ENCODE measurements at places on chromosomes 5 and 9.

DNA sequence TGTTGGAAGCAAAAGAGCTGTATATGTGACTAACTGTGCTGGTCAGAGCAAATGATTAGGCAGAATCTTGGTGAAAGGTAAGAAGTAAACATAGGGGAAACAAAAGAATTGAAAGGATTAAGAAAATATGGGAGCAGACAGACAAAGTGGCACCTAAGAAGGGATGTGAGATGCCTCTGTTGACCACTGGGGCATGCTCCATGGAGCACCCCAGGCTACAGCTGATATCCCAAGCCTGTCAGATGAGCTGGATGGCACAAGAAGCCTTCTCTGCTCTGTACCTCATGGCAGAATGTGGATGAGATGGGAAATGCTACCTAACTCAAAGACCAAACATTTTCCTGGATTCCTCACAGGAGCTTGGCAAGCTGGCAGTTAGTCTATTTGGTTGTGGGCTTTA, 89.3 kb upstream of the SLIT3 start:
- DNase-seq: no peak

GRCh38 chr9:134324359-134325095, 1.7 kb upstream of the RXRA start:
- no peak for DNase-seq

DNA sequence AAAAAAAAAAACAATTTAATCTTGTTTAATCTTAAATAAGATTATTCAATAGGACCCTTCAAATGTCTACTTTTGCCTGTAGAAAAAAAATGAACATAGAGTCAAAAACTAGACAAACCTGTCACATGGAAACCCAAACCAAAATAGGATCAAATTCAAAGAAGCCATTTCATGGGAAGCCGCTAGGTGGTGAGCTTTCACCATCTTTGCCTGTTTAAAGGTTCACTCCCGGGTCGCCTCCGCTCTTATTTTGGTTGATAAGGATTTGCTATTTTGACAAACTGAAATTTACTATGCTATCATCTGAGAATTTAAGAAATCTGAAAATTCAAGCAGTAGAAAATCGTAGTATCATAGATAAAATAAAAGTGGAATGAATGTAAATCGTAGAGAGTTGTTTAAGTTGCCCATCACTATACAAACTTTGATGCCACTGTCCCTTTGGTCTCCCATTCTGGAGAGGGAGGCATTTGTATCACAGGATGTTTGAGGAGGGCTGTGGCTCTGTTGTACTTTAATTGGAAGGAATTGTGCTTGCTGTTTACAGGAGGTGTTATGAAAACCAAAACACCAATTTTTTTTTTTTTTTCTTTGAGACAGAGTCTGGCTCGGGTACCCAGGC, 43.5 kb upstream of the DNAH5 start:
- DNase-seq: peak; percentile 36

DNA sequence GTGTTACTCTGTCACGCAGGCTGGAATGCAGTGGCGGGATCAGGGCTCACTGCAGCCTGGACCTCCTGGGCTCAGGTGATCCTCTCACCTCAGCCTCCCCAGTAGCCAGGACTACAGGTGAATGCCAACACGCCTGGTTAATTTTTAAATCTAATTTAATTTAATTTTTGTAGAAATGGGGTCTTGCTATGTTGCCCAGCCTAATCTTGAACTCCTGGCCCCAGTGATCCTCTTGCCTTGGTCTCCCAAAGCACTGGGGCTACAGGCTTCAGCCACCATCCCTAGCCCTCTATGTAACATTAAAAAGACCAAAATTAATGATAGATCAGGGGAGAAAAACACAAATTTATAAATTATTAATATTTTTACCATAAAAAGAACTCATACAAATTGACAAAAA, 11.3 kb upstream of the UBAP2 start:
- no peak for DNase-seq

- DNase-seq: peak; percentile 48
These were observed 1.6 kb downstream of the MED27 start for GRCh38 chr9:132077881-132078698.

DNA sequence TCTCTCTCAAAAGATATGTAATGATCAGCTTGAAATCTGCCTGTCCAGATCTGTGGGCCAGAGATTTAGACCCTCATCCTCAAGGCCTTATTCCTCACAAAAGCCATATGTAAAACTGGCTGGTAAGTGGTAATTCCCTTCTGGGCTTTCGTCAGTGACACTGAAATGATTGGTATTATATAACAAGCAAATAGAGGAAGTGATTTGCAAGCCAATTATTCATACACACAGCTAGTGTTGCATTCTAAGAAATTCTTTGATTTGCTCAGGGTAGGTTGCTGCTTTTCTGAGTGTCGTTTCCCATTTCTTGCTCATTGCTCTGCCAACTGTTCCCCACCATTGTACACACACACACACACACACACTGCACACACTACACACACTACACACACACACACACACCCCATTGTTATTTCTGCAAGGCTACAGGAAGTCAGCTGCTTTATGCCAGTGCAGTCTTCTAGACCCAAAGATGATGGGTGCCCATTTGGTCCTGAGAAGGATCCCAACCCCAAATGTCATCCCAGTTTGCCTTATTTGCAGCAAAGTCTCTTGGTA, 76.8 kb downstream of the PRLR start:
- DNase-seq: no peak

DNA sequence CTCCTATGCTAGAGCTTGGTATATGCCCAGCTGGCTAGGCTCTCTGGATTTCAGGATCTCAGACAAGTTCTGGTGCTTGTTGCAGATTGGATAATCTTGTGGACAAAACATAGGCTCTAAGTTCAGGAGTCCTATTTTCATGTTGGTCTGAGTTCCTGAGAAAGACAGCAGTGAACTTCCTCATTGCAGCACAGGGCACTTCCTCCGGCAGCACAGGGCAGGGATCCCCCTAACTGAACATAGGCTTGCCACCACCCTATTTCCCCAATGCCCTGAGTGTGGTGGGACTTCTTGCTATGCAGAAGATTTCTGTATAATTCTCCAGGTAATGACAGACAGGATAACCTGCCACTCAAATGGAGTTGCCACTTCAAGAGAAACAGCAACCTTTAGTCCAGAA, 220.1 kb downstream of the PIK3R1 start:
- DNase-seq: no peak

GRCh38 chr5:9544502-9545135, 1.3 kb downstream of the SEMA5A start:
- DNase-seq: peak; percentile 48

DNA sequence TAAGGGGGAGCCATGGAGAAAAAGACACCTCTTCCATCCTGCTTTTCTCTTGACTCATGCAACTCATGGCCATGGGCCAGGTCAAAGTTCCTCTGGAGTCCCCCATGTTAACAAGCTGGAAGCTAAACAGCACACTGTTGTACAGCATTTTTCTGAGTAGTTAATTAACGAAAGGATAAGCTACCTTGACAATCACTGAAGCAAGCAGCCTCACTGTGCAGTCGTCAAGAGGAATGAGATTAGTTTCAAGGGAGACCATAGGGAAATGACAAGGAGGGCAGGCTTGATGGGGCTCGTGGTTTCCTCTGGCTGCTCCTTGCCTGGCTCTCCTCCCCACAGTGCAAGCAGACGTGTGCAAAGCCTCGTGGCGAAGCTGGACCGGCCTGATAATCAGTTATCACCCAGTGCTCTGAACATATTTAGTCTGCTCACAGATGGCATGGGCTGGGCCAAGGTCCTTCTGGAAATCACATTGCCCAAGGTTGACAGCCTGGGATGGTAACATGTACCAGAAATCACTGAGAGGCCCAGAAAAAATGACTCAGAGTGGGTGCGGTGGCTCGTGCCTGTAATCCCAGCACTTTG, 209.5 kb downstream of the SLIT3 start:
- no peak for DNase-seq

DNA sequence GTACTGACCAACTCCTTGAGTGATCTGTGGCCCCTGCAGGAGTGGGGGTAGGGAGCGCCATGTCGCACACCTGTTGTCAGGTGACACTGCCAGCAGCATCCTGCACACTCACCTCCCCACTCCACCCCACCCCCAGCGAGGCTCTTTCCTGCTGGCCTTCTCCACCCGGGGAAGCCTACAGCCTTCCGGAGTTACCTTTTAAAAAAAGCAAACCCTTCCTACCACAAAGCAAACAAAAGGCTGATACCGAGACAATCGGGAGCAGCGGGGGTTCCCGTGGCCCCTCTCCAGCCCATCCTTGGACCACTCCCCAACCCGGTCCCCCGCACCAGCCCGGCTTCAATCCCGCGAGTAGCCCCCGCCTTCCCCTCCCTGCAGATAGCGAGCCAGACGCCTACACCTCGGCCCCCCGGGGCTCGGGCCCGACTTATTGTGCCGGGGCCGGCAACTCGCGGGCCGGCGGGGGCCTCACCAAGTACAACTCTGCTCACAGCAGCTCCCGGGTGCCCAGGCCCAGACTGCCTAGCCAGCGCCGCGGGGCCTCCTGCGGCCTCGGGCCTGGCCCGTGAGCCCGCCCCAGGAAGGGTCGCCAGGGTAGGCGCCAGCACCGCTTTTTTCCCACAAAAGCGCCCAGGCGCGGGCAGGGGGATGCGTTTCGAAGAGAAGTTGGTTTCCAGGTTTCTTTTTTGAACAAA, 724 bp downstream of the MACROH2A1 start:
- peak; percentile 19 for DNase-seq

DNA sequence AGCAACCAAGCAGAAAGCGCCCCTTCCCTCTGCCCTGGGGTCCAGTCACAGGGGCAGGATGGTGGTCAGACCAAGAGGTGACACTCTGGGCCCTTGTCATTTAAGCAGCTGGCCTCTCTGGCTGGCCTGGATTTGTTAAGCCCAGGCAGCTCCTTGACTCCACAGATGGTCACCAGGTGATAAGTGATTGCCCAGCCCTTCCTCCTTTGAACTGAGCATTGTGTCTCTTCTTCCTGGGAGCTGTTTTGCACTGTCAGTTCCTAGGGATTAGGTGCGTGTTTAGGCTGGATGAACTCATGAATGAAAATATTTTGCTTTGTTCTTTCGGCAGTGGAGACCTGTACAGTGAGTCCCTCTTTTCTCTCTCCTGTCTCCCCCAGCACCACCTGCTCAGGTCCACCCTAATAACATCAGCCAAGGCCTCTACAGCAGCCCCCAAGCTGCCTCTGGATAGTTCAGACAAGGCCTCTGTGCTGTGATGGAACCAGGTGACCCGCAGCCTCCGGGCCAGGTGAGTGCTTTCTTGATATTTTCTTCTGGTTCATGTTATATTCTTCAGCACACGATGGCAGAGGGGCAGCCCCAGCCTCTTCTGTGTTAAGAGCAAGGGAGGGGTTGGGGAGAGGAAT, 139.7 kb upstream of the PITX1 start:
- DNase-seq: no peak

GRCh38 chr9:72554221-72554641, 32.8 kb downstream of the TMC1 start:
- no peak for DNase-seq

DNA sequence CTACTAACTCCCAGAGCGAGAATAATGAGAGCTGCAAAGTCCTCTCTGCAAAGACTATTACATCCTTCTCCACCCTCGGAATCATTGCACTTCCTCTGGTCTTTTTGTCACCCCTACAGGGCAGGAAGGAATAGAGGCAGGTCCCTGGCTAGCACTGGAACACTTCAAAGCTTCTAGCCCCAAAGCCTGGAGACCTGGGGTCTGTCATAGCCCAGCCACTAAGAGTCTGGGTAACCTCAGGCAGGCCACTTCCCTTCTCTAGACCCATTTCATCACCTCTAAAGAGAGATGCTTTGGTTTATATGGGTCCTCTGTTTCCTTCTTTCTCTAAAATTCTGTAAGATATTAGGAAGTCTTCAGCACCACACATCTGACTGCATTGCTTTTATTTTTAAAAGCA, 6.7 kb downstream of the ADRB2 start:
- no peak for DNase-seq

DNA sequence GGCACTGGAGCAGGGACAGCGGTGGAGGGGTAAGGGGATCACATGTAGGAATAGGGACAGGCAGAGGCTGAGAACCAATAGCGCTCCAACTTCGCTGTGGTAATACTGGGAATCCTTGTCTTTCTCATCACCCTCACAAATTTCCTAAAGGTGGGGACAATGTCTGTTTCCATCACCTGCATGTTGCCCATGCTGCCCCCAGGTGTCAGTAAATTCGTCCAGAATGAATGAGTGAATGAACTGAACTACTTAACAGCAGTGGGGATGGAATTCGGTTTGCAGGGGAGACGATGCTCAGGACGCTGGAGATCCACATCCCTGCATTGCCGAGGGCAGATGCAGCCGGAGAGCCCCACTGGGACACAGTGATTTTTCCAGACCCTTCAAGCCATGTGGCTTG, 129.9 kb downstream of the PDZD2 start:
- DNase-seq: no peak

GRCh38 chr9:132404228-132404881, 2.3 kb downstream of the TTF1 start:
- DNase-seq: no peak

DNA sequence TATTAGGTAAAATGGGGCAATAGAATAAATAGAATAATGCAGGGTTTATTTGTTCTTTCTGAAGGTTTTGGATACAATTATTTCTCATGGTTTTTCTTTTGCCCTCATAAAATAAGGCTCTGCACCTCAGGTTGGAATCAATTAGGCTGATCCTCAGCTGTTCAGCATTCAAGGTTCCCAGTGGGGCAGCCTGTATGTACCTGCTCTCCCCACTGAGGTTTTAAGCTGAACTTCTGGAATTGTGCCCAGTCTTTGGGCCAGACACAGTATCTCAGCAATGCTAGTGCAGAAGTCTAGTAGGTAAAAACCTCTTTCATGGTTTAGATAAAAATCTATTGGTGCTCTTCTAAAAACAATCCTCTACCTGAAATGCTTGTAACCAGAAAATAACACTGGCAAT, 98.0 kb downstream of the EDIL3 start:
- DNase-seq: no peak

DNA sequence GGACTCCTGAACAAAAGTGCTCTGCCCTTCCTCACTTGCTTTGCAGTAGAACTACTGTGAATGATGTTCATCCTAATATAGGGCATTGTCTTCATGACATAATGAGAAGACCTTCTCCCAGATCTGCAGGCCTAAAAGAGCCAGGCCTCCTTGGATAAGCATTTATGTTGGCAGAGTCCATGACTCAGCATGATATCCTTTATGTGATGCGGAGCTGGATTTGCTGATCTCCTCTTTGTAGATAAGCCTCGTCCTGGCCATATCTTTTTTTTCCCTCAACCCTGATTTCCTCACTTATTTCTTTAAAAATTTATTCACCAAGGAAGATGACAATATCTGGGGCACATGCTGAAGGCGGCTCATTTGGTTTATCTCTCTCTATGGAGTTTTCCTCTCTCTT, 62.4 kb upstream of the TAS2R1 start:
- no peak for DNase-seq
